ENCODE measurements at places on chromosomes 7 and 10.

DNA sequence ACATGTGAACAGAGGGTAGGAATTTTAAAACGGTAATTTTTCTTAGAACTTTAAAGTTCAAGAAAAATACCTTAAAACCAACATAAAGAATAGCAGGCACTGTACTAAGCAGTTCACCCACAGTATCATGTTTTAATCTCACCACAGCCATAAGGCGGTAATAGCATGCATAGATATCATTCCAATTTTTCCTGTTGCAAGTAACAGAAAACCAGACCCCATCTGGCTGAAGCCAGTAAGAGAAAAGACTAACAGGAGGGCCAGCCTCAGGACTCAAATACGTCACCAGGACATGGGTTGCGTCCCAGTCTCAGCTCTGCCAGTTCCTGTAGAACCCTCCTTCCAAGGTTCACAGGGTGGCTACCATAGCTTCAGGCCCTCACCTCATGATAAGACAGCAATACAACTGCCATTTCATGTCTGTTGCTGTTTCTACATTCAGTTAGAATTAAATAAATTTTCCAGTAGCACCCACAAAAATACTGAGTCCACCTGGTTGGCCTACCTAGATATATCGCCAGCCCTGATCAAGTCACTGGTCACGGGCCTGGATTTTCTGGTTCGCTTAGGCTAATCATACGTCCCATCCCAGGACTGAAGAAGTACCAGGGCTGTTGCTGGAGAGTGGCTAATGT is 2.0 kb upstream of the RNF32 start:
- DNase-seq: no peak

GRCh38 chr10:11146402-11147171 is 128.9 kb downstream of the CELF2 start:
- DNase-seq: peak; percentile 49

- no peak for DNase-seq
Observed at GRCh38 chr10:12980102-12980661, 21.3 kb downstream of the CCDC3 start.

DNA sequence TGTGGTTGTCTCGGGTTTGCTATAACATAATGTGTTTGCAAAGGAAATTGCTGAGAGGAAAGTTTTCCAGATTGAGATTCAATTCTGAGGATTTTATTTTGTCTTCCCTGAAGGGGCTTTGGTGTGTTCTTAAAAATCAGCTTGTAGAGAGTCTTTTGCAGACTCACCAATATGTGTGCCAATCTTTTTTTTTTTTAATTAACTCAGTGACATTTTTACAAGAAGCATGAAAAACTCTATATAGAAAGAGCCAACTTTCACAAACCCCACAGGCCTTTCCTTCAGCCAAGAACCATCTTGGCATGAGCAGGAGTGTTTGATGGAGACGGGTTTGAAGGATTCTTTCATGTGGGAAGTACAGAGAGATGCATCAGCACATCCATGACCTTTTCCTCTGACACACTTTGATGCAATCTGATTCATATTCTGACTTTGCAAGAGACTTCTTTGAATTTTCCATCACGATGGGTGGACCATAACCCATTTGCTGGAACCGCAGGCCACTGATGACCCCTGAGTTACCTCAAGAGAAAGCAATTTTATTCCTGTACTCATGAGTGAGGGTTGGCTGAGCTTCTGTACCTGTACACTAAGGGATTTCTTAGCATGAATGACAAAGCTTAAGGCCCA is 892.6 kb downstream of the XPNPEP1 start:
- DNase-seq: no peak

DNA sequence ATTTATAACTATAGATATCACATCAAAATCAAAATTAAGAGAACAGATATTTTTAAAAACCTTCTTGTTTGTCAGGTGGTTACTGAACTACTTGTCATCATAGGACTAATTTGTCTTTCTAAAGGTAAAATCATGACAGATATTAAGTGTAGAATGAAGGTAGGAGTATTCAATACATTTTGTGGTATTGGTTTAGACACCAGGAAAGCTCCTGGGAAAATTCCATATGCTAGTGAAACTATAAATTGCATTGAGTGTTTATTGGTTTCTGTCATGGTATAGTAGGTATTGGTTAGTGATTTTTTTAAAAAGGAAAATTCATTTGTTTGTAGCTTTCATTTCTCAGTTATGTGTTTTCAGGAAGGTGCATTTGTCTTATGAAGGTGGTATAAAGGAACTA is 132.7 kb downstream of the KCND2 start:
- DNase-seq: no peak

GRCh38 chr10:20215547-20216152 is 399.4 kb downstream of the PLXDC2 start:
- DNase-seq: no peak

Data from fibroblast of skin of abdomen (primary cell).